Activated CD8-positive, alpha-beta memory T cell treated with anti-CD3 and anti-CD28 coated beads, Interleukin-2, amount 10 ng/mL, durations not matched to agents 7 days and 5 days (primary cell): ENCODE measurements at places on chromosomes 13 and 19.

GRCh38 chr13:24218977-24219376 is 58.5 kb downstream of the SPATA13 start:
- DNase-seq: no peak

DNA sequence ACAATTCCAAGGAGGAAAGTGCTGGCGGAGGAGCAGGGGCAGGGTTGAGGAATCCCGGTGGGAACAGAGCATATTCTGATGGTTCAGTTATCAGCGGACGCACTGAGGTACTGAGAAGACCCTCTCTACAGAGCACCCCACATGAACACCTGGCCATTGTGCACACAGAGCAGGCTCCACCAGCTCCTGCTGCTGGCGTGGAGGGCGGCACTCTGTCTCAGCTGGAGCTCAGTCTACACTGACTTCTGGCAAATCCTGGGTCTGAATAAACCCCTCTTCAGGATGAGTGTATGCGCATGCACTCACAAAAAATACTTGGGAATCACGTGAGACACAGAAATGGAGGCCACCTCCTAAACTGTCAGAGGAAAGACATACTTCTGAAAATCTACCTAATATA is 114.4 kb upstream of the IRS2 start:
- no peak for DNase-seq

DNA sequence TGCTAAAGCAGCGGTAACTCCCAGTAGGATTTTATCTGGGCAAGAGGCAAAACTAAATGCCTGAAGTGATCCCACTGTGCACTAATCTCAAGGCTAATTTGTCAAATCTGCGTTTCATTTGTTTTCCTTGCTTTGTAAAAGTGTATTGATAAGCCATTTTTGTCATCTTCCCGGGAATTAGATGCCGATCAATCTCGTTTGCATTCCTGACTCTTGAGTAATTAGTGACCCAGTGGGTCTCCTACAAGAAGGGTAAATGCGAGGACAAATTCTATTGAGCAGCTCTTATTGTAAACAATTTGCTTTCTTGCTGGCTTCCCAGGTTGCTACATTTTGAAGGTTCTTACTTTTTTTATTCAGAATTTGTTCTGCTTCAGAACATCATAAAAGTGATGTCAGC is 129.7 kb downstream of the EFNB2 start:
- no peak for DNase-seq

GRCh38 chr13:25295701-25296100 is 5.7 kb upstream of the NUP58 start:
- no peak for DNase-seq

- no peak for DNase-seq
Observed at GRCh38 chr13:77878190-77878589, 40.4 kb downstream of the EDNRB start.

DNA sequence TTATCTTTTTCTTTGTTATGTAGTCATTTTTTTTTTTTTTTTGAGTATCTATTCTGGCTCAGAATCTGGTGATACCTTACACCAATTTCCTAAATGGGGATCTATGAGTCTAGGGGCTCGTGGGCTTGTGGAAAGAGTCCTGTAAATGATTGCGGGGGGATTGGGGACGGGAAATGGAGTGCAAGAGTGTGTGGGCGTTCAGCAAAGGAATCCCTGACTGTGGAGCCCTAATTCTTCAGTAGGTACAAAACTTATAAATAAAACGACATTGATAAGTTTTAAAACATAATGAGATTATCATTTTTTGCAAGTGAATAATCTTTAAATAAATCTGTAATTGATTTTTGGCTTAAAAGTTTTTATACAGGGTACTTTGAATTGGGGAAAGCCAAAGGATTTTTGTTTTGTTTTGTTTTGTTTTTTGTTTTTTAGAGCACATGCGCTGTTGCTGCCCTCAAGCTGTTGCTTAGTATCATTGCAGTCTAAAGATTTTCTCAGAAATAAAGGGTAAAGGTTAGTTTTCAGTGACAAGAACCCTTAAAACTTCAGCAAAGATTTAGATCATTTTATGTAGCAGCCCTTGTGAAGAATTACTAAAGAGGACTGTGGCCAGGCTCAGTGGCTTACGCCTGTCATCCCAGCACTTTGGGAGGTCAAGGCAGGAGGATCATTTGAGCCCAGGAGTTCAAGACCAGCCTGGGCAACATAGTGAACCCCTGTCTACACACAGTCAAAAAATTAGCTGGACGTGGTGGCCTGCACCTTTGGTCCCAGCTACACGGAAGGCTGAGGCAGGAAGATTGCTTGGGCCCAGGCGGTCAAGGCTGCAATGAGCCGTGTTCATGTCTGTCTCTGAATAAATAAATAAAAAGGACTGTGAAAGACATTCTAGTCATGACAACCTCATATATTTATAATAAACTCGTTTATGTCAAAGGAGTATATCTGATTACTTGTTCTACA is 1.7 kb downstream of the ERCC5 start:
- no peak for DNase-seq

- DNase-seq: no peak
Observed at GRCh38 chr19:41219924-41220567, 1.0 kb downstream of the AXL start.

- peak; percentile 36 for DNase-seq
Observed at GRCh38 chr13:112249644-112250610, 126.2 kb upstream of the SPACA7 start.

- DNase-seq: no peak
Observed at GRCh38 chr13:26310003-26310402, 56.1 kb downstream of the CDK8 start.

- DNase-seq: no peak
Observed at GRCh38 chr19:22603518-22604440, 30.3 kb upstream of the ZNF492 start.

DNA sequence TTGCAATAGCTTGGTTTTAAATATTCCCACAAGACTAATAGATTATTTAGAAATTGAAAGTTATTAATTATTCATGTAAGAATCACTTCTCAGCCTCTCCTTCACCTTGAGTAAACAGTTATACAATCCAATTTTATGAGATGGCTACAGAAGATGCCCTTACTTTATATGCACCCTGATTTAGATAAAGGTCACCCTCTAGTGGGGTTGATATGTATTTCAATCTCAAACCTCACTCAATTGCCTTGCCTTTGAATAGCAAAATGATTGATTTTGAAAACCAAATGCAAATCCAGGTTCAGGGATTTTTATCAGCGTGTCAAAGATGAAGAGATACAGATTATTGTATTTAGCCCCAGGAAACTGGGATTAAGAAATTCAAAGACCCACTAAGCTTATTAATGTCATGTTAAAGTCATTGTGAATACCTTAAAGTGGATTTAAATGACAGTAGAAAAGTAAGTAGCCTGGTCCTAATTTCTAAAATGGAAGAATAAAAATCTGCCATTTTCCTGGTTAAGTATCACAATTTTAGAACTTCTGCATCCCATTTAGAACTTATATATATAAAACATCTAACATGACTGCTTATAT is 305.1 kb downstream of the ITGBL1 start:
- no peak for DNase-seq

DNA sequence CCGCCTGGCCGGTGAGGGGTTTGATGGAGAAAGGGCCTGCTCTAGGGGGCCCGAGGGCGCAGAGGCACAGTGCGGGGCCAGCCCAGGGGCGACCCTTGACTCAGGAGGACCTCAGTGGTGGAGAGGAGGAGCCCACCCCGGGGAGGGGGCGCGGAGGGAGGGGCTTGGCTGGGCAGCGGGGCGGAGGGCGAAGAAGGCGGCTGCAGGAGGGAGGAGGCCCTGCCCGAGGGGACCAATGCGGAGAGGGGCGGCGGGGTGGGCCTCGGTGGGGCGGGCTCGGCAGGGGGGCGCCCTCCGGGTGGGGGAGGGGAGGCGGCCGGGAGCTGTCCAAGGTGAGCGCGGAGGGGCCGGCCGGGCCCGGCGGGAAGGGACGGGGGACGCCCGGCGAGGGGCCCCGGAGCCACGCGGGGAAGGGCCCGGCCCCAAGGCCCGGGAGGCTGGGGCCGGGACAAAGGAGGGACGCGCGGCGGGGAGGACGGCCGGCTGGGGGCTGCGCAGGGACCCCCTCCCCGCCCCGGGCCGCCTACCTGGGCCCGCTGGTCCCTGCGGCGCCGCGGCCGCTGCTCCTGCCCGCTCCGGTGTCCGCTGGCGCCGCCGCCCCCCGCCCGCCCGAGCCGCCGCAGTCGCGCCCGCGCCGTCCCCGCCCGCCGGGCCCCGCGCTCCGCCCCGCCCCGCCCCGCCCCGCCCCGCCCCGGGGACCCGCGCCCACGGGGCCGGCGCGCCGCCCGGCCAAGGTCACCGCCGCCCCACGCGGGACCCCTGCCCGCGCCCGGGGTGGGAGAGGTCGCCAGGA is at the start of gene DIRAS1:
TSS of gene DIRAS1 (minus strand) at position 596 of the 793 bp plus-strand sequence. CDS start 3,566 bp downstream, outside the sequence.
- no peak for DNase-seq

DNA sequence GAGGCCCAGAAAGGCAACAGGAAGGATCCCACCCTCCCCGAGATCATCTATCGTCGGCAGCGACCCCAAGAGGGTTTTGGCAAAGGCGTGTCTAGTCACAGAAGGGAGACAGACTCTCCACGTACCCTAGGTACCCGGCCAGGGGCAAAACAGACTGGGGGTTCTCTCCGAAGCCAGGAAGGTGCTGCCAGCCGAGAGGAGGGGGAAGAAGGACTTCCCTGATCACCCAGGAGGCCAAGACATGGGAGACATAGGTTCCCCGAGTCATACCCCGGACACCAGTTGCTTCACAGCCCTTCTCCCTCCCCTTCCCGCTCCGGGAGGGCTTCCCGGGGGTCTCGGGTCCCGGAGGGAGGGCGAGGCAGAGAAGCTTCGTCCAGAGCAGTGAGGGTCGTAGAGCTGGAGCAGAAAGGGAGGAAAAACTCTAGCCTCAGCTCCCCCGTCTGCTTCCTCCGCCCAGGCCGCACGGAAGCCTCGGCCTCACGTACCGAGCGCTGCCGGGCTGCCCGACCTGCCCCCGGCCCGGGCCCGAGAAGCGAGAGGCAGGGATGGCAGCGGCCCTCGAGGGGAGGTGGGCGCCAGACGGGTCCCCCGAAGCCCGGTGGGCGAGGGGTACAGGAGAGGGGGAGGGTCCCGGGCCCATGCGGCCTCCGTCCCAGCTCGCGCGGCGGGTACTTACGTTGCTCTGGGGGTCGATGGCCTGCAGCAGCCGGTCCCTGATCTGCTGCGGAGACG is 644 bp downstream of the MED26 start:
- DNase-seq: peak; percentile 52

DNA sequence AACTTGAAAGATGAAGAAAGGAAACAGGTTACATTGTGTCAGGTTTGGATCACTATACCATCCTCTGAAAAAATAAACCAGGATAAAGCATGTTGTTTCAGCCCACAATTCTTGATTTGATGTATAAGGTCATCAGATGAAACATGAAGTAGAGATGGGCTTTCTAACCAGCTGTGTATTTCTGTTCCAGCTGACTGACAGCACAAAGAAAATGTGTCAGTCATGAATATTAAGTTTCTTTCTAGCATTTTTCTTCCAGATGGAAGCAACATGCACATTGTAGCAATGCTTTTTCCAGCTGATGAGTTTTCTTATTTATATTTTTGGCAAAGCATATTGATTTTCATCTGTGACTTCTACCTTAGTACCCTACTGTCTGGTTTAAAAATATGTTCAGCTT is 199.6 kb downstream of the OXGR1 start:
- no peak for DNase-seq

DNA sequence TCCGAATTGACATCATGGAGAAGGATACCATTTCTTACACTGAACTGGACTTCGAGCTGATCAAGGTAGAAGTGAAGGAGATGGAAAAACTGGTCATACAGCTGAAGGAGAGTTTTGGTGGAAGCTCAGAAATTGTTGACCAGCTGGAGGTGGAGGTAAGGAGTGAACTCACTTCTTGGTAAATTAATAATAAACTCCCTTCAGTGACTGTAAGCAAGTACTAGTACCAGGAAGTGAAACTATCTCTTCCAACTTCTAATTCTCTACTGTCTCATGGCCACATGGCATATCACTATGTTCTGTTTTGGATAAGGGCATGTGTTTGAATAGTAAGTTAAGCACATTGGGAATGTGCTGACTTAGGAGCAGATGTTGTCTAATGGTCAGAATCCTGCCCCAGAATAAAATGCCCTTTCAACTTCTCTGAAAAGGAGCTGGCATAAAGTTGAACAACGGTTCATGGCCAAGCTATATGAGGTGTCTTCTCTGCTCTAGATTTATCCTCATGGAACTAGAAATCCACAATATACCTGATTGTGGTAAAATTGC is 13.4 kb downstream of the OLFM4 start:
- DNase-seq: no peak

DNA sequence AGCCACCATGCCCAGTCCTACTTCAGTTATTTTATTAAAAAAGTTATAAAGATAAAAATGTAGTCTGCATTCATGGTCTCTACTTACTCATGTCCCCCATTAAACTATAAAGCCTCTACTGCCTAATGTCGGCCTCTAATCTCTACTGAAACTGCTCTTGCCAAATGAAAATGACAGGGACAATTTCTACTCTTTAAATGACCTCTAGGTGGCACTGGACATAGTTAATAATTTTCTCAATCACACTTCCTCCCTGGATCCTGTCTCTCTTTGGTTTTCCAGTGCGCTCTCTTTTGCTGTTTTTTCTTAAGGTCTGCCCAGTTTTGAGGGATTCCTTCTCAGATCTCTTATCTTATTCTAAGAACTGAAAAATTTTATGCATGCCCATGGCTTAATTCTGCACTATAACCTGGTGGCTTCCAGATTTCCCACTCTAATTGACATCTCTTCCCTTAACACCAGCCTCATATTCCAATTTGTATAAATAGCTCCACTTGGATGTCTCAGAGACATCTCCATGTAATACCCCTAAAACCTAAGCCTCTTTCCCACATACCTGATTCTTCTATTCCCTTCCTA is 54.3 kb downstream of the MTMR6 start:
- DNase-seq: no peak

DNA sequence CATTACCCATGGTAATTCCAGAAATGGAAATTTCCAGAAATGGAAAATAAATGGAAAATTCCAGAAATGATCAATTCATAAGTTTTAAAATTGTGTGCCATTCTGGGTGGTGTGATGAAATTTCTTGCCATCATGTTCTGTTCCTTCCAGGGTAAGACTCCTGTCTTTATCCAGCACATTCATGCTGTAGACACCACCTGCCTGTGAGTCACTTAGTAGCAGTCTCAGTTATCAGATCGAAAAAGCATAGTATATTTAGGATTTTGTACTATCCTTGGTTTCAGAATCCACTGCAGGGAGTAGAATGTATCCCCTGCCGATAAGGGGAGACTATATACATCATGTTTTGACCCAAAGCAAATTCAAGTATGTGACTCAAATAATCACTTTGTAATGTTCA is 26.7 kb upstream of the CSNK1A1L start:
- no peak for DNase-seq

DNA sequence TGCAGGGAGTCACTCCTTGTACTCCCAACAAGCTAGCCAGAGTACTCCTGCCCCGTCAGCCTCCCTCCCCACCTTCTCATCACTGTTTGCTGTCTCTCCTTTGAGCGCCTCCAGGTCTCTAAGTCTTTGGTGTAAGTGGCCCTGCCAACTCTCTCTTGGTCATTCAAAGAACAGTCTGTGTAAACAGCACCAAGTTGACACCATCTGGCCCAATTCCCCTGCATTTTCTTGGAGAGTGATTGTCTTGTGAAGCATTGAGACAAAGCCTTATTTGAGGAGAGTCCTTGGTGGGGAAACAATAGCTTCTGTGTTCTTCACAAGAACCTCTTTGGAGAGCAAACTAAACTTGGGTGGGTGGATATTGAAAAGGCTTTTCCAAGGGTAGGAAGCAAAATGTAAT is 114.6 kb upstream of the RNF113B start:
- no peak for DNase-seq

- no peak for DNase-seq
Observed at GRCh38 chr13:103898481-103898880, 832.3 kb upstream of the SLC10A2 start.

- DNase-seq: no peak
Observed at GRCh38 chr13:40432018-40432978, 234.1 kb downstream of the FOXO1 start.

- DNase-seq: no peak
Observed at GRCh38 chr19:38713227-38713649, 31.0 kb downstream of the CAPN12 start.
